ENCODE measurements at places on chromosomes 7 and 10.

DNA sequence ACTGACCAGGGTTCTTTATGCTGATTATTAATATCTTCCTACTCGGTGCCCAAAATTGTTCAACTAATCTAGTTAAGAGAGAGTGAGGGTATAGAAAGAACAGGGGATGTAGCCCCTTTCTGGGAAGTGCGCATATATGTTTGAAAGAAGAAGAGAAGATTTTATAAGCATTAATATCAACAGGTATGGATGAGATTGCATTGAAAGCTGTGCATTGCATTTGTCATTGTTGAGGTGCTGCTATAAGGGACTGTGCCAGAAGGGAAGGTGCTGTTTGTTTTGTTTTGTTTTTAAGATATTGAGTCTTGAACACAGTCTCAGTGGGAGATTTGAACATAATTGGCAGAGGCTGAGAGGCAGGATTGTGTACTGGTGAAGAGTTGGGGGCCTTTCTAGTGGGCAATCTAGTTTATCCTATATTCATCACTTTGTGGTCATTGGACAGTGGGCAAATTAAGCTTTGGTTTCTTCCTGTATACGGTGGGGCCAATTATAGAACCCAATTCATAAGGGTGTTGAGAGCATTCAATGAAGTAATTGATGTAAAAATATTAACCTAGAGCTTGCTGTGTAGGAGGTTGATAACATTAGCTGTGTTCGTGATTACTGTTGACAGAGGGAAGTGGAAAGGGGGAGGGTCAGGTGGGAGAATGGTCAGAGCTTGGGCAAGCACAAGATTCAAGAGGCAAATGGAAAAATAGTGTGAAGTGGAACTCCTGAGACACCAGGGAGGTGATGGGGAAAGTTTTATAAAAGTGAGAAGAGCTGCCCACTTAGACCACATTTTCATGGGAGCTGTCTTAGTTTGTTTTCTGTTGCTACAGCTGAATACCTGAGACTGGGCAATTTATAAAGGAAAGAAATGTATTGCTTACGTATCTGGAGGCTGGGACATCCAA, 19.9 kb upstream of the PCGF5 start:
- DNase-seq = no peak

DNA sequence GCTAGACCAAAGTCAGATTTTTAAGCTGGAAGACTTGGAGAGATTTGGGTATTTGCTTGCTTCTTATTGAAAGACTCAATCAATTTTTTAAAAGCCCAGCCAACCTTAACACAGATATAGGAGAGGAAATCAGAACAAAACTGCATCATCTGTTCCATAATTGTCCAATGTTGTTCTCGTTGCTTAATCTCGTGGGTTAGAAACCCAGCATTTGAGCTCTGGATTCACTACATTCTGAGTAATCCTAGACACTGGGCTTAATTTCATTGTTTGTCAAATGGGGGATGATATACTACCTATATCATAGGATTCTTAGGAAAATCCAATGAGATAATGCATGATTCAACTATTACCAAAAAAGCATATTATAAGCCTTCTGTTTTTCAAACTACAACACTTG, 48.9 kb downstream of the CALD1 start:
- DNase-seq = no peak

DNA sequence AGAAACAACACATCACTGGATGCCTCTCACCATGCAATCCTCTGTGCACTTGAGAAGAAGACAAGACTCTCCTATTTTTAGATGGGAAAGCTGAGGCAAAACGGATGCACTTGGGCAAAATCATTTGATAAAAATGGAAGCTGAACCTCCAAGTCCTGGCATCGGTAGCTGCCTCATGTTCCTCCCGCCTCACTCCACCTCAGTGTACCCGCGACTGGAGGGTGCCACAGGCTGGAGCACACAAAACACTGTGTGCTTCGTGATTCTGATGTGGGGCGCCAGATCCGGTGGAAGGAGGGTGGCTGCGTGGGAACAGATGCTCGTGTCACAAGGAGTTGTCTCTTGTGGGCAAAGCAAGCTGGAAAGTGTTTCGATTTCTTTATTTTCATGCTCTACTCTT, 41.3 kb downstream of the TAS2R41 start:
- DNase-seq = no peak

DNA sequence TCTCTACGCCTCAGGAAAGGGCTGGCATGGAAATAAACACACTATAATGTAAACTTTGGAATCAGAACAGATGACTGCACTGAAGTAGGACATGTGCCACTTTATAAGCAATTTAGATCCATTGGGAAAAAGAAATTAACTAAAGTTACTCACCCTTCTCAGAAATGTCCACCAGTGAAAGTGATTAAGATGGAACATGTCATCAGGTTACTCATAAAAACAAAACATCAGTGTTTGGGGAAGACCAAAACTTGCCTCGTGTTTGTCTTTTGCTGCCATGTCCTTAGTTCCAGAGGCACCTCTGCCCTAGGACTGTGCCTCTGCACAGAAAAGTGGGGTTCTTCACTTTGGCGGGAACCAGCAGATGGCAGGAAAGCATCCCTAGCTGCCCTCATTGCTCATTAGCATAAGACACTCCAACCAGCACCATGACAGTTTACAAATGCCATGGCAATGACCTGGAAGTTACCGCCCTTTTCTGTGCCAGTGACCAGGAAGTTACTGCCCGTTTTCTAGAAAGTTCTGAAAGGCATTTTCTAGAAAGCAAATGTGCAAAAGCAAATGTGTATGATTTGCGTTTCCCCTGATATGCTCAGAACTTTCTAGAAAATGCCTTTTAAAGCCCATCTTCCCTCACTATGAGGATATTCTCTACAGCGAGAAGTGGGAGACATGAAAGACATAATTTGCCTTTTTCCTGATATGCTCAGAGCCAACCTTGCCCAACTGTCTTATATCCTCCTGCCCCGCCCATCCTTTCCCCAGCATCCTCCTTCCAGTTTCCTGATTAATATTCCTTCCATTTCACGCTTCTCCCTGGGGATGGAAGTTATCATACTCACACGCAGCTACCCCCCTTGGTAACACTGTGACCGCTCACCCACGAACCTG, 258.2 kb downstream of the USP6NL start:
- no peak for DNase-seq

GRCh38 chr10:43069579-43069978, 7.3 kb upstream of the RET start:
- DNase-seq = no peak

DNA sequence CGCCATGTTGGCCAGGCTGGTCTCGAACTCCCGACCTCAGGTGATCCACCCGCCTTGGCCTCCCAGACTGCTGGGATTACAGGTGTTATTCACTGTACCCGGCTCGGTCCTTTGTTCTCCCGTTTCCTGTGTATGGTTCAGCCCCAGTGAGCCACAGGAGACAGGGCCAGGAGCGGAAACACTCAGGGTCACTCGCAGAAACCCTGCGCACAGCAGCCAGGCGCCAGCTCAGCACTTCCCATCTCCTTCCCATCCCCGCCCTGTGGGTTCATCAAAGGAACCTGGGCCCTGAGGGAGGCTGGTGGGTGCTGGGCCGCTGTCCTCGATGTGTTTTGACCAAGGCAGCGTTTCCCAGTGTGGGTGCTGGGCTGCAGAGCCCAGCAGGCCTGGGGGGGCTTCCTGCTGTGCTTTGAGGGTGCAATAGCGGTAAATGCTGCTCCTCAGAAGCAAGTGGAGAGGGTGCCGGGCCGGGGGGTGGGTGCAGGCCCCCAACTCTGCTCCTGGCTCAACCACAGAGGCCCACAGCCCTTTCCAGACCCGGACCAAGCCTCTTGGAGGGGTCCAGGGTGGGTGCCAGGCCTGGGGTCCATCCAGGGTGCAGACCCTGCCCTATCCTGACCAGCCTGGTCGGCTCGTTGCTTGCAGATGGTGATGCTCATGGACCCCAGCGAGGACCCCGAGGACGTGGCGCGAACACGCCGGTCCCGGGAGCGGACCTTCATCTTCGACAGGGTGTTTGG, 15.3 kb upstream of the CHST12 start:
- DNase-seq = no peak

DNA sequence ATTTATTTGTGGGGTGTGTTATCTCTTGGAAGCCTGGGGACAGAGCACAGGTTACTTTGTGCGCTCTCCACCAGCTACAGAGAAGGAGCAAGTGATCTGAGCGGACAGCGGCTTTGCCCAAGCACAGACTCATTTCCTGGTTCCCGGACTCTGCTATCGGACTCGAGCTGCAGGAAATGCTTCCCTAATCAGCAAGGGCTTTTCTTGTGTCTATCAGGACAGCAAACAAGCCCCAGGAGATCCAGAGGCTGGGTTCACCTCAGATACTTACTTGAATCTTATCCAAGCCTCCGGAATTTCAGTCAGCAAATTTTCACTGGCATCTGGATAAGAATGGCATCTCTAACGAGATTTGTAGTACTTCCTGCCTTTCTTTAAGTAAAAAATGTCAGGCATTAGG, 27.8 kb downstream of the MRC1 start:
- no peak for DNase-seq

- no peak for DNase-seq
These were observed 146.8 kb downstream of the CELF2 start for GRCh38 chr10:11164551-11164802.

GRCh38 chr7:111229916-111230315, 139.0 kb downstream of the LRRN3 start:
- no peak for DNase-seq

GRCh38 chr7:6286486-6286885, 14.1 kb upstream of the CYTH3 start:
- no peak for DNase-seq

GRCh38 chr7:124308384-124308783, 275.5 kb upstream of the TMEM229A start:
- DNase-seq = no peak

DNA sequence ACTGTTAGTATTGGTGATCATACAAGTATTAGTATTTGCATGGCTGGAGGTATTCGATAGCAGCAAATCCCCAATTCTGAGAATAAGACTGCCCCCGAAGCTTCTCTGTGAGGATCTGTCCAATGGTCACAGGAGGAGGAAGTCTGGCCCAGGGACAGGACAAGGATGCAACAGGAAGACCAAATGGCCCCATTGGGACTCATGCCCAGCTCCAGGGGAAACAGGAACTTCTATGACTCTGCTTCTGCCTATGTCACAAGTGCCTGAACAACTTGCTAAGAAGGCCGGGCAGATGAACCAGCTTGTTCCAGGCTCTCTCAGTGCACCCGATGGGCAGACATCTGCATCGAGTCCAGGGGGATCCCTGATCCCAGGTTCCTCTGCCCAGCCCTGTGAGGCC, 172.0 kb upstream of the GRB10 start:
- DNase-seq = no peak

DNA sequence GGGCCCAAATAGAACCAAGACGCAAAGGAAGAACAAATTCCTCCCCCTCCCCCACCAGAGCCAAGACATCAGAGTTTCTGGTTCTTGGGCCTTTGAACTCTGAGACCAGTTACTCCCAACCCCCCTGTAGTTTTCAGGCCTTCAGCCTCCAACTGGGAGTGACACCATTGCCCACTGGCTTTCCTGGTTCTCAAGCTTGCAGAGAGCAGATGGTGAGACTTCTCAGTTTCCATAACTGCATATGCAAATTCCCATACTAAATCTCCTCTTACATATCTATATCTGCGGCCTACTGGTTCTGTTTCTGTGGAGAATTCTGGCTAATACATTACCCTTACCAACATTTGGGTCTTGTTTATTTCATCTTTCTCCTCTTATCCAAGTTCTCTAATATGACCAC, 762.9 kb downstream of the GRM8 start:
- no peak for DNase-seq

DNA sequence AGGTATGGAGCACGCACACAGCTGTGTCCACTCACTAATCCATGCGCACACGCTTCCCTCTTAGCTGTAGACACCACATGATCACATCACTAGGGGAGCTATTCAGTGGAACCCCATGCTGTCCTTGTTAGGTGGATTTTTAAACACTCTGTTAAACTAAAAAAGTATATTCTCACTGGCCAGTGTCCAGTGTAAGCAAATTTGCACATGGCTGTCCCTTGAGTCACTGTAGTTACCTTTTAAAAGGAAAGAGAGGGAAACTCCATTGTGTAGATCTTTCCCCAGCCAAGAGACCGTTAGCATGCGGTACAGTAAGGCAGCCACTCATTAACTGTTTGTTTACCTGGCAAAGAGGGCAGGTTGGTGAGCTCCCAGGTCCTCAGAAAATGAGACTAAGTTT, 81.6 kb upstream of the INSYN2A start:
- no peak for DNase-seq

DNA sequence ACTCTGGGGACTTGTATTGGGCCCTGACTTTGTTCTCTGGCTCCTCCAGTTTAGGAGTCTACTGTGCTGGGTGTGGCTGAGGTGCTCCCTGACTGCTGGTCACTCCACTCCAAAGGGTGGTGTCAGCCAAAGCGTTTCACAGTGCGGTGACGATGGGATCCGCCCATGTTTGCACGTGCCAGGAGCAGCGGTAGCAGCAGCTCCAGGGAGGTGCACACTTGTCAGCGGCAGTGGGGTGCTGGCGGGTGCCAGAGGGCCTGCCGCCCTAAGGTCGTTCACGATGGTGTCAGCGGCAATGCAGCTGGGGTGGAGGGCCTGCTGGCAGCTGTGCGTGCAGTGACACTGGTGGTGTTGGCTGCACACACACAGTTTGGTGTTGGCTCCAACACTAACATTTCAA, 268.5 kb upstream of the AKR1E2 start:
- no peak for DNase-seq

DNA sequence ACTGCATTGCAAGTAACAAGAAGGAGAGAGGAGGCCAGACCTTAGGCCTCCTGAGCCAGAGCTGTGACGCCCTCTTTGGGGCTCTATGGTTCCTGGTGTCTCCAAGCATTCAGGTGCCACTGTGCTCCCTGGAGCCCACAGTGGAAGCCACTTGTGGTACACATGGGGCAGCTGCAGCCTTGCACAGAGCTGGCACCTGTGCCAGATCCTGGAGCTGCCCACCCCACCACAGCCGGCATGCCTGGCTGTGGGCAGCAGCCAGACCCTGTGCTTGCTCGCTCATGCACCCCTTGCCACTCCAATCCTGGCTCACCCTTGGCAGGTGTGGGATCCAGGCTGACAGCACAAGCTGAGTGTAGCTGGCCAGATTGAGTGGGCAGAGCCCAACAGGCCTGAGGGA, 173.8 kb upstream of the SMIM30 start:
- no peak for DNase-seq

- no peak for DNase-seq
These were observed 184.6 kb downstream of the FANK1 start for GRCh38 chr10:126080879-126081411.

Data from activated CD4-positive, alpha-beta T cell treated with anti-CD3 and anti-CD28 coated beads, Interleukin-2, amount 50 U/mL, for 4 hours (primary cell).